C1 segment of cervical spinal cord (tissue), 14 donors: ENCODE measurements at places on chromosomes 2 and 18.
A peak's percentile ranks its signal among the peaks of the same experiment; 100 is the strongest.

- no peak for DNase-seq
These were observed 164.9 kb upstream of the HAAO start for GRCh38 chr2:42957109-42957860.

GRCh38 chr18:3248062-3248657 is 559 bp downstream of the MYL12A start:
- DNase-seq: no peak

GRCh38 chr2:199850718-199851500 is at the start of gene FTCDNL1:
TSS of gene FTCDNL1 (minus strand) at chr2:199851192. CDS start at chr2:199848962, 2,230 bp downstream.
- DNase-seq: peak; percentile 86

DNA sequence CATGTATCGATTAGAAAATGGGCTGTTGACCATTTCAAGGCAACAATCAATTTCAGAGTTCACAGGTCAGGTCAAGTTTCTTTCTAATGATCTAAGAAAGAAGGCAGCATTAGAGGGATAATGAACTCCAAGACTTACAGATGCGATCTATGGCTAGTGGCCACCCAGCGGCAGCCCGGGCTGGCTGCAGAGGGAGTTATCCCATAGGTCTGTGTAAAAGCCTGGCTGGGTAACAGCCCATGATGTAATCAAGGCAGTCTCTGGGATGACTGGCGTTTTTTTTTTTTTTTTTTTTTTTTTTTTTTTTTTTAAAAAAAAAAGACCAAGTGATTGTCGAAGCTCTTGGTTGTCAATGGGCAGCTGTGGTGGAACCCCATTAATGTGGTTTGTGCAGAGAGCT is 171.1 kb upstream of the SKOR2 start:
- DNase-seq: no peak

- no peak for DNase-seq
These were observed 249.4 kb downstream of the LOXHD1 start for GRCh38 chr18:46407486-46408166.

DNA sequence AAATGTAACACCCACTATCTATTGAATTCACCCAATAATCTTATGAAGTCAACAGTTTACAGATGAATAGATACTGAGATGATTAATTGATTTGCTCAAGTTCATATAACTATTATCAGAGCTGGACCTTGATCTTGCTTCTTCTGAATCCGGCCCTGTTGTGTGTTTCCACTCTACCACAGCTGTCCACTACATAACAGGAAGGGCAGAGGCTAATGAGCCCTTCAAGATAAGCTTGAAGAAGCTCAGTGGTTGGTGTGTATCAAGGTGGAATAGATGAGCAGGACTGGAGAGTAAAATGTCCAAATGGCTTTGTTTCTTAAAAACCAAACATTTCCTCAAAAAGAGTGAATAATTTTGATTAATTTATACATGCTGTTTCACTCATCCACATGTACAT is 56.4 kb upstream of the ITGB6 start:
- DNase-seq: no peak

- no peak for DNase-seq
These were observed 16.7 kb upstream of the DSG1 start for GRCh38 chr18:31301201-31301655.

- no peak for DNase-seq
These were observed 17.6 kb downstream of the TTC32 start for GRCh38 chr2:19883971-19884720.

- DNase-seq: no peak
These were observed 199.3 kb downstream of the MEMO1 start for GRCh38 chr2:31811482-31811881.

DNA sequence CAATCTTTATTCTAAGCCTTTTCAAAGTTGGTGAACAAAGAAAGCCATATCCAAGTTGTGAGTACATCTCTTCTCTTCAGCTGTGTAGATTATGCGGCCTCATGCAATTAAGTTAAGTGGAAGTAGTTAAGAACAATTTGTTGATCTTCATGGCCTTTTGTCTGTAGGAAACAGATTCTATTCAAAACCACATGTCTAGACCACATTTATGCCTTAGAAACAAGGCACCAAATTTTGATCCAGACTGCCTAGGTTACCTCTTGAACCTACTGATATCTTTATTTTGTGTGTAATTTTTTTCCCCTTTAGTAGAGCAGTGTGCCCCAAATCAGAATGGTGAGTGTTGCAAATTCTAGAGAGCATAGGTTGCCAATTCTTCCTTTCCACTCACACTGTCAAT is 101.6 kb upstream of the CERS6 start:
- DNase-seq: no peak

GRCh38 chr2:24763843-24764242 is 29.3 kb downstream of the PTRHD1 start:
- no peak for DNase-seq

DNA sequence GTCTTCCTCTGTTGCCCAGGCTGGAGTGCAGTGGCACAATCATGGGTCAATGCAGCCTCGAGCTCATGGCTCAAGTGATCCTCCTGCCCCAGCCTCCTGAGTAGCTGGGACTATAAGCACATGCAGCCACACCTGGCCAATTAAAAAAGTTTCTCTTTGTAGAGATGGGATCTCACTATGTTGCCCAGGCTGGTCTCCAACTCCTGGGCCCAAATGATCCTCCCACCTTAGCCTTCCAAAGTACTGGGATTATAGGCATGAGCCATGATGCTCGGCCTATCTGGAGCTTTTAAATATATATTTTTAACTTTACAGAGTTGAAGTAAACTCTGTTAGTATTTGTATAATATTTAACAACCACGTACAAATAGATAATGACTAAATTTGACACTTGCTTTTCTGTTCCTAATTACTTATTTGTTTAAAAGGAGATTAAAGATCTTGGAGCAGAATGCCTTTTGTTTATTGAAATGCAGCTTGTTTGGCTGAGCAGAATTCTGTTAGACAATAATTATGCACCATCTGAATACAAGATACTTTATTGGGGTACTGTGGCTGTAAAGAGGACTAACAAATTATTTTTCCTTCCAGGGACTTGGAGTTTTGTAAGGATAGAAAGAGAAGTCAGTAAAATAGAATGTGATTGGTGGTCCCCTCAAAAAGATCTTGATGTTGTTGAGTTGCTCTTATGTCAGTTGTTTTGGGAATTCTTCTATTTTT is 175.0 kb downstream of the FMNL2 start:
- no peak for DNase-seq

GRCh38 chr2:2848621-2849333 is 517.7 kb upstream of the MYT1L start:
- DNase-seq: peak; percentile 66

GRCh38 chr2:104090407-104090806 is 763.5 kb upstream of the POU3F3 start:
- no peak for DNase-seq

GRCh38 chr2:207561386-207562080 is 31.8 kb downstream of the CREB1 start:
- DNase-seq: no peak

- no peak for DNase-seq
These were observed 144.3 kb downstream of the MCFD2 start for GRCh38 chr2:46771309-46771708.

DNA sequence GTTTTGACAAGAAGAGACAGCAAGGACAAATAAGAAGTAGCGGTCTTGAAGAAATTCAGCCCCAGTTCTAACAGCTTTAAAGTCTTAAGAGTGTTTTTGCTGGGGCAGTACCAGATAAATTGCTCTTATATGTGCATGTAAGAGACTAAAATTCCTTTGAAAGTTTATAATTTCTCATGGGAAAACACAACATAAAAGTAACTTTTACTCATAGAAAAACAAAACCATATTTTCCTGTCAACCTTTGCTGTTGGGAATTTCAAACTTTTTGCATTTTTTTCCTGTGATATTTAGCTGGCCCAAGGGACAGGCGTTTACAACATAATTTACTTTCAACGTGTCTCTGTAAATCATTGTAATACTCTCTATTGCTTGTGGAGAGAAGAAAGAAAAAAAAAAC is 767.8 kb upstream of the ZEB2 start:
- DNase-seq: no peak

DNA sequence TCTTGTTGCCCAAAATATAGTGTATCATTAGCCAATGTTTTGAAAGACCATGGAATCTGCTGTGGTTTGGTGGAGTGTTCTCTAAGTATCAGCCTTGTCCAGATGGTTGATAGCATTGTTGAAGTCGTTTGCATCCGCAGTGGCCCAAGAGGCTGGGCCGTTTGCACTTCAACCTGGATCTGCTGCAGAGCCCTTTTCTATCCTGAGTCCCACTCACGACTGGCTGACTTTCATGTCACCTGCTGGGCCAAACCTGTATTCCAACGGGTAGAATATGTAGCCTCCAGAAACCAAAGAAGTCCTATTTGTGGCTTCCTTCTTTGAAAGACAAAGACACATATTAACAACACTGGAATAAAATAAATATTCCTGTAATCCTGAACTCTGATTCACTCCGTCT is 1154.1 kb downstream of the RPIA start:
- no peak for DNase-seq

GRCh38 chr2:39778775-39779340 is at the start of gene THUMPD2:
TSS of gene THUMPD2 (minus strand) at chr2:39779258. CDS start at chr2:39779239, 19 bp downstream.
- peak; percentile 54 for DNase-seq

DNA sequence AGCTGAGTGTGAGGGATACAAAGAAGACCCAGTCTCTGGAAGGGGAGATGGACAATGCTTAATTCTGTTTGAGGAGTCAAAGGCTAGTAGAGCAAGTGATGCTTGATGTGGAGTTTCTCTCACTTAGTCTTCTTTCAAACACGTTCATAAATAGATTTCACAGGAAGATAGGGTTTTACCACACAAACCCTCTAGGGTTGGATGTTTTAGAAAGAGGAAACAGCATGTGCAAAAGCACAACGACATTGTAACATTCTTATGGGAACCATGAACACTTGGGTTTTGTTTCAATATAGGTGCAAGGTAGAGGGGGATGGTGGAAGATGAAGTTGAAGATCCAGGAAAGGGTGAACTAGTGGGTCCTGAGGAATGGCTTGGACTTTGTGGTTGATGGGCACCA is 10.8 kb upstream of the EFEMP1 start:
- no peak for DNase-seq

DNA sequence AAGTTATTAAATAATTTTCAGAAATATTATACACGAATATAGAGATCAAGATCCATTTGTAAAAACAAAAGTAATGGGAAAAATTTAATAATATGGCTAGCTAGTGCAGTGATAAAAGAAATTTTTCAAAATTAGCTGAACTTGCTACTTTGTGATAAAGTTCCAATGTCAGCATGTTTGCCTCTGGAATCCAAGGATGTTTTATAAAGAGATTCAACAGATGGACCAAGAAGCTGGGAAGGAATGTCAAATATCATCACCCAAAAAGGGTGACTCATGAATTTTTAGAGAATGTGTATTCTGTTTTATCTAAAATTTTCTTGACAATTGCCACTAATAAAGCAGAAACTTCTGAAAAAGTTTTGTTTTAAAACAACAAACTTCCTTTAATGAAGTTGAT is 95.3 kb downstream of the FSIP2 start:
- no peak for DNase-seq

GRCh38 chr18:10170375-10170774 is 256.6 kb downstream of the VAPA start:
- DNase-seq: no peak

DNA sequence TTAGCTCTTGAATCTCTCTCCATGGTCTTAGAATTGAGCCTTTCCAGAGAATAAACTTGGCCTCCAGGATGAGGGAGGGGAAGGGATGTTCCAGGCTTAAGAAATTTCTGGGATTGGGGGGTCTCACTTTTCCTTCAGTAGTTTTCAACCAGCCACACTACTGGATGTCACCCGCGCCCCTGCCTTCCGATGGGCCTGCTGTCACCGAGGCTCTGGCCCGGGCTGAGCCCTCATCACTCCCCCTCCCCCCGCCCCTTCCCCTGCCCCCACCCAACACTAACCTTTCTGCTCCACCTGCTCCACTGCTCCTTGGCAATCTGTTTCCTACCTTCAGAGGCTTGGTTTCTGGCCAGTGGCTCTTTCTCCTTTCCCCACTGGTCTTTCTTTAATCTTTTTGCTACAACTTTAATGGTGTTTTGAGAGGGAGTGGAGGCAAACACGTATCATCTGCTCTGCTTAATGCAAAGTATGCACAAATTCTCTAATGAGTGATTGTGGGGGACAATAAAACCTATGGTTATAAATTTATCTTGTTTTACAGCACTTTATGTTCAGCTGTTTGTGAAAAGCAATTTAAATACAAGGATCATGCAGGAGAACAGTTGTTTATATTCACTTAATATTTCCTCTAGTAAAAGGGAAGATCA is 155.1 kb downstream of the WDSUB1 start:
- DNase-seq: no peak

GRCh38 chr18:77395953-77396352 is 146.3 kb downstream of the GALR1 start:
- DNase-seq: no peak

- no peak for DNase-seq
These were observed 81.6 kb downstream of the ASAP2 start for GRCh38 chr2:9288233-9288632.

GRCh38 chr18:13198701-13199100 is 19.9 kb upstream of the LDLRAD4 start:
- no peak for DNase-seq

GRCh38 chr2:24493713-24494112 is 2.7 kb downstream of the NCOA1 start:
- DNase-seq: no peak

- no peak for DNase-seq
These were observed 49.1 kb downstream of the PTGR3 start for GRCh38 chr18:75159646-75160356.

DNA sequence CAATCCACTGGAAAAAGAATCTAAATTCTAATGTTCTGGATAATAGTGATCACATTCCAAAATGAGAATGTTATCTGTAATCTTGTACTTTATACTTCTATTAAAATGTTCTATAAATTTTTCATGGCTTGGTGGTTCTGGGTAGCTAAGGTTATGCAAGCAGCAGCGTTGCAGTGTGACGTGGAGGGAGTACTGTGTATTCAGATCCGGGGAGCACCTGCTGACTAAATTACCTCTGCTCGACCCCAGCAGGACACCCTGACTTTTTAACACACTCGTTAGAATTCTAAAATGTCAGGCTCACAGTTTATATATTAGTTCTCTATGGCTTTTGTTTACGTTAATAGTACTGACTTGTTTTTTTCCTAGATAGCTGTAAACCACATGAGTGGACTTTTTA is 13.0 kb downstream of the ATIC start:
- DNase-seq: no peak

GRCh38 chr2:45014016-45014702 is 4.9 kb upstream of the SIX2 start:
- no peak for DNase-seq
